ENCODE measurements at places on chromosomes 7 and 10.

DNA sequence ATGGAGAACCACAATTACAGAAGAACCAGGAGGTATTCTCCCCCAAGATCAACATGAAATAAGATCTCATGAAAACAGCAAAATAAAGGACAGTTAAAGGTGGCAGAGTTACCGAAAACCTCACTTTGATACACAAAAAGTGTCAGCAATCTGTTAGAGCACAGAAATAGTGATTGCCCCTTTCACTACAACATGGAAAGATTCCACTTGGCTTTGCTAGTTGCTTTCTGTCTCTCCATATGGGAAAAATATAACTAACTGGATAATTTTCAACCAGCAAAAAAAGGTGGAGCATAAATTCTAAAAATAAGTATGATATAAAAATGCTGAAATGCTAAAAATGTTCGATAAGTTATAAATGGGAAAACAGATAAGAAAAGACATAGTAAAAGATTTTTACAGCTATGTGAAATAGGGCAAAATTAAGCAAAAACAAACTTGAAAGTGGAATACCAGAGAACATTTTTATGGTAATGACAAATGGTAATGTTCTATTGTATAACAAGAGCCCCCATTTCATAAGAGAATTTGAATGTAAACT is 90.2 kb downstream of the GPR85 start:
- no peak for DNase-seq

- DNase-seq: no peak
These were observed 3.3 kb upstream of the ADAMTS14 start for GRCh38 chr10:70669015-70669414.

- DNase-seq: no peak
These were observed 25.5 kb downstream of the HELLS start for GRCh38 chr10:94571081-94571480.

GRCh38 chr7:85673876-85674275 is 487.0 kb upstream of the SEMA3D start:
- no peak for DNase-seq

DNA sequence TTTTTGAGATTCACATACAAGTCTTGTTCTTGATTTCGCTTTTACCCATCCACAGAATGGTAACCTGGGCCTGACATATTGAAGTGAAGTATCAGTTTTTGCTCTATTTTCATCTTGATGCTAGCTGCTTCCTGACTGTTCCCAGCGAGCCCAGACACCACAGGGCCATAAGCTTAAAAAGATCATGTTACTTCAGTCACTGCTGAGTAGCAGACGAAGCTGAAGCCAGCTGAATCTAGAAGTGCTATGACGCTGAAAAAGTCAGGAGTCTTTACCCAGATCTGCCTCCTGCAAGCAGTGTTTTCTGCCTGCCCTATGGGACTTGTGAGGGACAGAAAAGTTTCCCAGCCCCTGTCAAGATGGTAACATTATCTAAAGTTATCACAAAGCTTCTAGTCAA is 2.7 kb upstream of the PRXL2A start:
- no peak for DNase-seq

GRCh38 chr7:117640465-117640864 is 160.6 kb downstream of the CFTR start:
- no peak for DNase-seq

DNA sequence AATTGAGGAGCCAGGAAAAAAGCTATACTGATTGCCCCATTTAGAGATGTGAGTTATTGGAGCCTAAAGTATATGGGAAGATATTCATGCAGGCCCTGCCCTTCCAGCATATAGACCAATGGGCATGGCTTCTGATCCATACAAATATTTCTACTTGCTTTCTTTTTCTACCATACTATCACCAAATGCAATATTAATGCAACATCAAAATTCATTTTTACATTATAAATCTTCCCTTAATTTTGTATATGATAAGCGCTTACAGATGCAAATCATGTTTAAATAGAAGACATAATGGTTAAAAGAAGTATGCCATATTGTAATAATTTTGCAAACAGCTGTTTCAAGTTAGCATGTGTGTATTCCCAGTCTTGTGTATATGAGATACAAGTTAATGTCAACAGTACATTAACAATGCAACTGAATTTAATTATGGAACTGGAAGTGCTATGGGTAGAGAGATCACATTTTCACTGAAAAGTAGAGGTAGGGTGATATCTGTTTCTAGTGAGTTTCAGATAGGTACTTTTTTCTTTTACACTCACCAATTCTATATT is 24.6 kb upstream of the WNT16 start:
- DNase-seq: no peak

GRCh38 chr10:86072413-86072812 is 294.2 kb downstream of the GRID1 start:
- no peak for DNase-seq

DNA sequence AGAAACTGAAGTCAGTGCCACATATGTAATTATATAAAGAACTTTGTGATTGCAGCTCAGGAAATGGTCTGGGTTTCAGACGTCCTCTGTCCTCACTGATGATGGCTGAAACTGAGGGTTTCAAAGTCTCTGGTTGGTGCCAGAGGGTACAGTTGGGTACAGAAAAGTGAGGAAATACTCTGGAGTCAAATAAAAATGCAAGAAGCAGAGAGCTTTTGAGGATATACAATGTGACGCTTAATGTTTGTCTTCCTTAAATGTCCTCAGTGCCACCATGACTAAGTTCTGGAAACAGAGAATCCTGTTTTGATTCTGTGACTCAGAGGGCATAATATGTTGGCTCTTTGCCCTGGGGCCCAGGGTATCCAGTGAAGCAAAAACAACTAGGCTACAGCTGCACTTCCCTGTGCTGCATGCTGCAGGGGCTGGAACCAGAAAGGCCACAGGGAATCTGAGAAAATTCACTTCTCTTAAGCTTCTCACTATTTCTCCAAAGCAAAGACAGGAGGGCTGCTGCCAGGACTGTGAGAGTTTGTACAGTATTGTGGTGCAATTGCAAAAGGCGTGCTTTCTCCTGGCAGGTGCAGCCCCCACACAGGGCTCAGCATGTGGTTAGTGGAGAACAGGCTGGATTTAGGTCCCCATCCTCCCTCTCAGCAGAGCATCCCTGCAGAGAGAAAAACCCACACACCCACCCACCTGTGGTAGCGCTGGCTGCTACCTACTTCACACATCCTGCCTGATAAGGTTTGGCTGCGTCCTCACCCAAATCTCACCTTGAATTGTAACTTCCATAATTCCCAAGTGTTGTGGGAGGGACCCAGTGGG is 169.5 kb upstream of the SVIL start:
- DNase-seq: peak; percentile 18

DNA sequence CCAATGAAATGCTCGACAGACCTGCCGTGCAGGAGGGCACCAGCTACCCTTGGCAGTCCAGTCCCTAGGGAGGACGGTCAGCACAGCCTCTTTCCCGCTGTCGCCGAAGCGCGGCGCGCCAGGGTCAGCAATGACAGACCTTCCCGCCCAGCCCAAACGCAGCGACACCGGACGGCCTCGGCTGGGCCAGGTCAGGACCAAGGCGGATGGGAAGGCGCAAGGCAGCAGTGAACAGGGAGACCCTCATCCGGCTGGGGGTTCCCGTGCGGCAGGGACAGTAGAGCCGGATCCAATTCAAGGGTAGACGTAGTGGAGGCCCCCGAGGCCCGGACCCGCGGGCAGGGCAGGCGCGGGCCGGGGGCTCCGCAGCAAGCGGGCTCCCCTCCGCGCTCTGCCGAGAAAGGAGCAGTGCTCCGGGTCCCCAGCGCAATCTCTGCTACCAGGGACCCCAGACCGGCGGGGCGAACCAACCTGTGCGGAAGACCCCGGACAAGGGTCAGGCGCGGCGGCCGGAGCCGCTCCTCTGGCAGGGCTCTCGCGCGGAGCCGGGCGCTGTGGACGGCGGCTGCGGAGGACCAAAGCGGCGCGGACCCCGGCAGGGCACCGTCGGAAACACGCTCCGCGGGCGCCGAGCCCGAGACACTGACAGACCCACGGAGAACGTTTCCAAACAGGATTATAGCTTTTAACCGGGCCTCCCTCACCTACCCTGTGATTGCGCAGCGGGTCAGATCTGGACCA is at the start of gene SEC31B:
Gene SEC31B, minus strand, starts transcription at position 551 of the 741 bp plus-strand sequence. CDS start 2,909 bp downstream, outside the sequence.
- no peak for DNase-seq

- no peak for DNase-seq
These were observed 33.3 kb upstream of the EBLN1 start for GRCh38 chr10:22250897-22251660.

GRCh38 chr7:91496251-91496820 is 232.1 kb downstream of the FZD1 start:
- DNase-seq: no peak

GRCh38 chr10:96230527-96230926 is 40.8 kb downstream of the BLNK start:
- DNase-seq: no peak

- DNase-seq: no peak
These were observed 182.8 kb downstream of the DIP2C start for GRCh38 chr10:506451-507354.

GRCh38 chr7:29587195-29587808 is 23.7 kb downstream of the PRR15 start:
- no peak for DNase-seq

DNA sequence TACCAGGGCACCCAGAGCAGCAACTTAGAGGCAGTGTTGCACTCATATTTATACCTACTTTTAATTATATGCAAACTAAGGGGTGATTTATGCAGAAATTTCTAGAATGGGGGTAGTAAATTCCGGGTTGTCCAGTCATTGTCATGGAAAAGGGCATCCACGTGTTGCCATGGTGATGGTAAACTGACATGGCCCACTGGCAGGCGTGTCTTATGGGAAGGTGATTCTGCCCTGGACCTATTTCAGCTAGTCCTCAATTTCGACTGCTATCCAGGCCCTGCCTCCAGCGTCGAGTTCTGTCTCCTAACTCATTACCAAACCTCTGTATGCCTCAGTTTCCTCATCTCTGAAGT is 12.8 kb downstream of the SNX8 start:
- DNase-seq: no peak

GRCh38 chr7:35465791-35466336 is 212.0 kb upstream of the TBX20 start:
- no peak for DNase-seq

DNA sequence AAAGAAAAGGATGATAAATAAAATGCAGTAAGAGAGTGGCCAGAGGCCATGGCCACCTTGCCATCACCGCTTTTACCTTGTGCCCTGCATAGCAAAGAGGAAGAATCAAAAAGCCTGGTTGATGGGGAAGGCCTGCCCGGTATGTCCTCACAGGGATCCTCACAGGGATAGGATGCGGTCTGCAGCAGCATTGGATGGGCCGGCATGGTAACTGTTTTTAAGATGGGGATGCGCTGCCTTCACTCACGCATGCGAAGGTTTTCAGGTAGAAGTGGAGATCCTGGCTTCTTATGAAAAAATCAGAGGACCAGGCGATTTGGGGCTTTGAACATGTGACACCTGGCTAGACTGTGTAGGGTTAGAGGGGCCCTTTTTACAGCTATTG is 12.5 kb downstream of the PNLIPRP2 start:
- no peak for DNase-seq

GRCh38 chr10:130777507-130778165 is 533.9 kb downstream of the TCERG1L start:
- DNase-seq: no peak

DNA sequence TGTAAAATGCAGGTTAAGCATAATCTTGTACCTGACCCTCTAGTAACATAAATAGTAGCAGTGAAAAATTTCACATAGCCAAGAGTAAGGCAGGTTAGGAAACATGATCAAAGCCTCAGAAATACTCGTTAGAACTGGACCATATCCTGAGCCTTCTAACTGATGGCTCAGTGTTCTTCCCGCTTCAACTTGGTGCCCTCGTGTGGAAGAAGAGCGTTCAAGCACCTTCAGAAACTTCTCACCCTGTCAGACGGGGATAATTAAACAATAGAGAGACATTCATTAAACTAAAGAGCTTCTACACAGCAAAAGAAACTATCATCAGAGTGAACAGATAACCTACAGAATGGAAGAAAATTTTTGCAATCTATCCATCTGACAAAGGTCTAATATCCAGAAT is 124.5 kb downstream of the MYOF start:
- peak; percentile 4 for DNase-seq

GRCh38 chr7:71900556-71900955 is 511.6 kb downstream of the CALN1 start:
- DNase-seq: no peak

DNA sequence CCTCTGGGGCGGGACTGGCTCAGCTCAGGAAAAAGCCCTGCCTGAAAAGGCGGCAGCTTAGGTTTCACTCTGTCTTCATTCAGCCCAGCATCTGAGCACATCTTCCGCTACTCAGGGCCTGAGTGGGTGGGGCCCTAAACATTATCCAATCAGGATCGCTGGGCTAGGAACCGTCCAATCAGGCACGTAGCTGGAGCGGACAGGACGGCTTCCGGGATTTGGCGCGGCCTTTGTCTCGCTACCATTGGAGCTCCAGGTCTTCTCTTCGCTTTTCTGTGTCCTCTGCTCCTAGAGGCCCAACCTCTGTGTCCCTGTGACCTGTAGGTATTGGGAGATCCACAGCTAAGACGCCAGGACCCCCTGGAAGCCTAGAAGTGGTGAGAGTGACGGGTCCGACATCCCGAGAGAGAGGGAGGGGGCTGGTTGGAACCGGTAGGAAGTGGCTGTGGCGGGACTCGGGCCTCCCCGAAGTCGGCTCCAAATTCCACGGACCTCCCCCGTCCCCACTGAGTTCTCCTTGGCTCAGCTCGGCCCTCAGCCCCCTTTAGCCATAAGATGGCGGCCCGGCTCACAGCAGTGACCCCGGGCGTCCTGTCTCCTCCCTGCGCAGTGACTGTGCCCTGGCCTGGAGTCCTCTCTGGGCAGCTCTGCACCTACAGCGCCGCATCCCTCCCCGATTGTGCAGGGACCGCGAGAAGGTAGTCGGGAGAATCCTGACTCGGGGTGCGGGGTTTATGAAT is 99.1 kb downstream of the ZNF680 start:
- DNase-seq: peak; percentile 53

DNA sequence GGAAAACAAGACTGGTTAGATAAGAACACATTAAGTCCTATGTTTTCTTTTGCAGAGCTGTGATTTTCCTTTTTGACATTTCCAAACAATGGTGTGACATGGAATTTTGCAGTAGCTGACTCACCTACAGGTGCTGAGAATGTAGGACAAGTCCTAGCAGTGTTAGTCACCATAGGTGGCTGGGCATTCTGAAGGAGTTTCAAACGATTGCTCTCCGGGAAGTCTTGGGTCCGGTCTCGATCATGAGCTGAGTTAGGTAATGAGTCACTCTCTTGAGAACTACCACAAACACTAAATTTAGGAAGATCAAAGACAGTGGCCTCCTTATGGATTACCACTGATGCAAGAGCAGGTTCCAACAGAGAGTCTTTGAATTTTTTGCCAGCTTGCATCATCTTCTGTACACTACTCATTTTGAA is 3.6 kb downstream of the FIGNL1 start:
- DNase-seq: no peak

DNA sequence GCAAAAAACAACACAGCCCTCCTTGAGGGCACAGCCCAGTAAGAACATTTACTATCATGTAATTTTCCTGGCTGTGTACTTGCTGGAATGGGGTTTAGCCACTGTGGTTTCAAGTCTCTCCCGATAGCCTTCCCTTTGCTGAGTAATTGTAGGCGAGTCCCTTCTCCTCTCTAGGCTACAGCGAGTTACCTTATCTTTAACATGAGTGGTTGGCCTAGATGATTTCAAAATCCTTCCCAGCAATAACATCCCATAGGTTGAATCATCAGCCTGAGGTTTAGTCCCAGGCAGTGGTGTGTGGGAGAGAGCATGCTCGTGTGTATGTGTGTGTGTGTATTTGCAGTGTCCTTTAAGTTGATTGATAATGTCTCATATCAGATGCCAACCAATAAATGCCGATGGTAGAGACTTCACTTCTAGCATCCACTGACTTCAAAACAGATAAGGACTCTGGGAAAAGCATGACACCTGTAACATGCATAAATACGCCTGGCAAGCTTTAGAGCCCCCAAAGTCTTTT is 142.9 kb upstream of the ZMIZ1 start:
- DNase-seq: no peak

GRCh38 chr10:121526801-121527221 is 71.4 kb downstream of the FGFR2 start:
- no peak for DNase-seq
